Epithelial cell of proximal tubule (primary cell): ENCODE measurements at places on chromosomes 1 and 21. TPM values are rescaled to one million over a fixed set of nuclear protein-coding genes. Genes with fewer than 3 reads are reported as not detected.

DCDC2B gene
- not detected in 2 replicates for total RNA-seq

DNA sequence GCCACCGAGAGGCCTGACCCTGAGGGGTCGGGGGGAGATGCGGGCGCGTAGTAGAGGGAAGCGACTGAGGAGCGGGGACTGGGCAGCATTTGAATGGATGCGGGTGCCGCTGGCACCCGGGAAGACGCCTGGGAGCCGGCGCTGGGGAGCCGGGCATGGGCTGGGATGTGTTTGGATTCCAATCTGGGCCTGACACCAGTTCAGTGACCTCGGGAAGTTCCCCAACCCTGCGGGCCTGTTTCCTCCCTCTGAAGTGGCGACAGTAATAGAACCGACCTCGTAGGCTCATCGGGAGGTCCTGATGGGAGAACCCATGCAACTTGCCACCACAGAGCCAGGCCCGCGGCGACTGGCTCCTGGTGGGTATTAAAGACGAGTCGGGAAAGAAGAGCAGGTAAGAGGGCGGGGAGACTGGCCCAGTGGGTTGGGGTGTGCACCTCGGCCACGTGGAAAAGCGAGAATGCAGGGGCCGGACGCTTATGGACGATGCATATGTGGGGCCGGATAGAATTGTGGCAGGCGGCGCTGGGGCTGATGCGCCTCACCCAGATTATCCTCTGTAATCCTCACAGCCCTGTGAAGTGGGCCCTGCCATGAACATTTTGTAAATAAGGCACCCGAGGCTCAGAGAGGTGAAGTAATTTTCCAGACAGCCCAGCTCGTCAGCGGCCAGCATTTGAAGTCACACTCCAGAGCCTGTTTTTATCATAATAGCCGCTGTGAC is 105.8 kb downstream of the SLC16A1 start:
- DNase-seq, result no peak

CCDC30 gene
- total RNA-seq, result 0.06 and 0.07 TPM in 2 replicates

DNA sequence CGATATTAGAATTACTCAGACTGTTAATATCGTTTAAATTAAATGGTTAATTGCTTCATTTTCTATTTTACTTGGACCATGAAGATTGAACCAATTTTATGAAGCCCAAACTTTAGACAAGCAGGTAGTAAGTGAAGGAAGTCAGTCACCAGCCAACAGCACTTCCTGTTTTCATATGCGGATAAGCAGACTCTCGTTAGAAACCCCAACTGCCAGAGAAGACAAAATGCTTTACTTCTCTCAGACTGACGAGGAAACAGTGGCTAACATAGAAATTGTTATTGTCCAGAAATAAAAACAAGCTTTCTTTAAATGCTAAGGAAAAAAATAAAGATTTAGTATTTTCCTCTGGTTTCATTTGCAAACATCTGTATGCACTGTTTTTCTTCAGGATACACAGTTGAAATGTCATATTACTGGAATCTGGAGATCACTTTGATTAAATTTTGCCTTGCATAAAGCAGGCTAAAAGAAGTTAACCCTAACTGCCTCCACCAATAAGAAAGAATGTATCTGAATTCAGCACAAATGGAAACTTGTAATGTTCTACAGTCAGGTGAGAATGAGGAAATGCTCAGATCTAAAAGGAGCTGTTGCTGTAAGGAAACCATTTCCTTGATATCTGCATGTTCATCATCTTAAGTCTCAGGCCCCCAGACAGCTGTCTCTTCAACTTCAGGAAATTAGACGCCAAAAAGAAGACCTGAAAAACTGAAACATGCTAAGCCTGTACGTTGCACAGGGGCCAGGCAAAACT is 129.8 kb upstream of the SAMSN1 start:
- no peak for DNase-seq

GRCh38 chr1:225928186-225929175 is 4.4 kb upstream of the PYCR2 start:
- DNase-seq, result no peak

DNA sequence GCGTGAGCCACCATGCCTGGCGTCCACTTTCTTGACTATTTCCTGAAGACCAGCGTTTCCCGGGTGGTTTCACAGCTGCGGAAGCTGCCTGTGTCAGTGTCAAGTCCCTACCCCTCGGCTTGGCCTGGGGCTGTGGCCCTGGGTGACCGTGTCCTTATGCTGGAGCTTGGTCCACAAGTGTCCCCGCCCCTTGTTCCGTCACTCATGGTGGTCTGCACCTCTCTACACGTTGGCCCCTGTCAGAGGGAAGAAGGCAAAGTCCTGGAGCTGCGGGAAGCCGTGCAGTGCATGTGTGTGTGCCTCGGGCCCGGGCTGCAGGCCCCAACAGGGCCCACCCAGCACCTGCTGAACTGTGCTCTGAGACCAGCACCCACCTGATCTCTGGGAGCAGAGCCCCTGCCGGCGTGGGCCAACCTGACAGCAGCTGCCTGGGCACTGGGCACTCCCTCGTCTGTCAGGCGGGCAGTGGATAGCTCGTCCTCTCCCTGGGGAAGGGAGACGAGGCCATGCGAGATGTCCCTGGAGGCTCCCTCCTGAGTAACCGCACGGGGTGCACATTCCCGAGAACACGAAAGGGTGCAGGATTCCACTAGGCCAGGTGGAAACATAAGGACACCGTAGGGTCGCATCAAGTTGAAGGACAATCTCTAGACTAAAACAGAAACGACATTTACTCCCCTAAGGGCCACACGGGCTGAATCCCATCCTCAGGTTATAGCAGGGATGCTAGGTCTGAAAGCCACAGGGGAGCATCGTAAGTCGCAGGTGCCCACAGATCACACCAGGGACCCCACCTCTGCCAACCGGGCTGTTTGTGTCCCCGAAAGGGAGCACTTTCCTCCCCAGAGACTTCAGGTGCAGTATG is 2.4 kb upstream of the C1orf159 start:
- no peak for DNase-seq

MR1 gene
- 0.29 and 0.87 TPM in 2 replicates for total RNA-seq

GRCh38 chr1:15454256-15454655 is 2.3 kb upstream of the CELA2A start:
- DNase-seq, result no peak

KISS1 gene
- total RNA-seq, result 24.7 and 111 TPM in 2 replicates

- no peak for DNase-seq
These were observed 42.4 kb downstream of the NENF start for GRCh38 chr1:212475151-212475550.

DNA sequence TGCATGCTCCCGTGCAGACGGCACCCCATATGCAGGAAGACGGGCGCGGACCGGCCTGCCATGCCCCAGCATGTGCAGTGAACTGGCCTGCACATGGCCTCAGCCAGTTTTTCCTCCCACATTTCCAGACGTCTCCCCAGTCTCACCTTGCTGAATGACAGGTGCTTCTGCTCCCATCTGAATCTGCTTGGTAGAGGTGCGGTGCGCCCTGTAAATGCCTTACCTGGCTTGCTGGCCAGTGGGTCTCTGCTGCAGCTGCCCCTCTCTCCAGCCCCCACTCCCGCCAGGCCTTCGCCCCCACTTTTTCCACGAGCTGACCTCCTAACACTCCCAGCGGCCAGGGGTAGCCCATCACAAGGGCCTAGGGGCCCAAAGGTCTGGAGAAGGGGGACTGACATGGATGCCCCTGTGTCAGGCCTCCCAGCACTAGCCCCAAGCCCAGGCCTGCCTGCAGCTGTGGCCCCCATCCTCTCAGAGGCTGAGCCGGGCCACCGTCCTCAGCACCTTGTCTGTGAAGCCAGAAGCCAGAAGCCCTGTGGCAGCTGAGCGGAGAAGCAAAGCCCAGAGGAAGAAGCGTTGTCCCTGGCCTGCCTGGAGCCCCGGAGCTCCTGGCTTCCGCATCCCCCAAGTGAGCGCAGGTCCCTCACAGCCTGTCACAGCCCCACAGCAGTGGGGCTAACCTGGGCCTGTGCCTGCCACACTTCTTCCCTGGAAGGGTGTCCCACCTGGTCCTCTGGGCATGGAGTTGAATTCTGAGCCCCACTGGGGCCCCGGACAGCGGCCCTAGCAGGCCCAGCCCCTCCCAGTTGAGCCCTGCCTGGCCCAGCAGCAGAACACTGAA is 3.7 kb upstream of the SLC19A1 start:
- no peak for DNase-seq

DNA sequence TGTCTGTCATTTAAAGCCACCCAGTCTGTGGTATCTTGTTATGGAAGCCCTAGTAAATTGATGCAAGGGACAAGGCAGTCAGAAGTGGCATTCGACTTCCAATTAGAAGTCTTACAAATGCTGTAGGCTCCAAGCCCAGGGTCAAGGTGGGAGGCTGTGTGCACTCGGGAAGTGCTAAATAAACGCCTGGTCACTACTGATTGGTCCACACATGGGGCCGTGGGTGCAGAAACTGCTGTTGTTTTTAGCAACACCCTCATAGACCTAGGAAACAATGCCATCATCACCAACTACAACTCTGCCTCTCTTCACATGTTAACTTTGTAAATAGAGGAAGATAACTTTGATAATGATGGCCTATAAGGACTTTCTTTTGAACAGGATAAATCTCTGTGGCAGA is 20.2 kb upstream of the ZBTB21 start:
- no peak for DNase-seq

- peak; percentile 93 for DNase-seq
These were observed 201.8 kb downstream of the DISC1 start for GRCh38 chr1:231828182-231828920.

CA14 gene
- not detected in 2 replicates for total RNA-seq

DNA sequence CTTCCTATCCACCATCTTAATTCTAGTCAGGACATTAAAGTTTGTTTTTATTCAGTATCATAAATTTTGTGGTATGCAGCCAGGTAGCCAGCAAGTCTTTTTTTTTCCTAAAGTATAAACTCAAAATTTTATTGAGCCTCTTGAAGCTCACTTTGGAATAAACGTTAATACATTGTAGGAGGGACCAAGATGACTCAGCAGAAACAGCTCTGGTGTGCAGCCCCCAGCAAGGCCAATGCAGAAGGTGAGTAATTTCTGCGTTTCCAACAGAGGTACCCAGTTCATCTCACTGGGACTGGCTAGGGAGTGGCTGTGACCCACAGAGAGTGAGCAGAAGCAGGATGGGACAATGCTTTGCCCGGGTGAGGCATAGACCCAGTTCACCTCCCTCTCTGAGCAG is 9.7 kb upstream of the OR2M3 start:
- no peak for DNase-seq

DNA sequence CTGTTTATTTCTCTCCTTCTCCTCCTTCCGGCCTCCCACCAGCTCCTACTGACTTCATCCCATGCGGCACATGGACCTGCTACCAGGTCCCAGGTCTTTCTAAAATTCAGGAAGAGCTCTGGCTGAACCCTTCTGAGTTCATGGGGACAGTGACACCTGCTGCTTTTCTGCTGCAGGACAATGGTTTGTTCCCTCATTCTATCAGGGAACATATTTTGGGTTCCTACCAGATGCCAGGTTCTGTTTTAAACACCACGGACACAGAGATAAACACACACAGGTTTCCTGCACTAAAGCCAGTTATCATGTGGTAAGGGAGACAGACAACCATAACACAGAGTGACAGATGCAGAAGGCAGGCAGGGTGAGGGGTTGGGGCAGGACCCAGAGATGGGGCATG is 114.0 kb upstream of the RAB4A start:
- DNase-seq, result no peak

- no peak for DNase-seq
These were observed 35.8 kb upstream of the CCN1 start for GRCh38 chr1:85544689-85545215.

DNA sequence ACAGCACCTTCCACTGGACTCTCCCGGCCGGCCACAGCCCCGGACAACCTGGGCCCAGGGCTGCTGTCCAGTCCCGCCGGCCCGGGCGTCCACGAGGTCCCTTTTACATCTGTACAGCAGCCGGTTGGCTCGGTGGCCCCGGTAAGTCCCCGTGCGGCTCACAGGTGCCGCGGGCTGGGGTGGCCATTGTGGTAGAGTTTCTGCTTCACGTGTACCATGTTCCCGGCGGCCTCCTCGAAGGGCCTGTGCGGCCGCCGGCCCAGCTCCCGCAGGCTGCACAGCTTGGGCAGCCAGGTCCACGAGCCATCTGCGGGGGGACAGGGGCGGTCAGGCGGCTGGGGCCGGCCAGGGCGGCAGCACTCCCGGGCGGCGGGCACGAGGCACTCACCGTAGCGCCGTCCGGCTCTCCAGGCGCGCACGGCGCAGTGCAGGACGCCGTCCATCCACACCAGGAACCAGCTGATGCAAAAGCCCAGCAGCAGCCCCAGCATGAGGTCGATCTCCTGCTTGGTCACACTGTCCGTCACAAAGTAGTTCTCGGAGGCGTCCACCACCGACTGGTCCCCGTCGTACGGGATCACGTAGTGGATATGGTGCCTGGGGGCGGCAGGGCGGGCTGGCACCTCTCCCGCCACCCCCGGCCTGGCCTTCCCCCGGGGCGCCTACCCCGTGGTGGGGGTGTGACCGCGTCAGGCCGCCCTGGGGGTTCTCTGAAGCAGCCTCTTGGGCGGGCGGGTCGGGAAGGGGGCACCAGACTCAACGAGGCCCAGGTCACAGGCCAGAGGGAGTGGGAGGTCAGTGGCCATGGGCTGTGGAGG is 5.0 kb downstream of the TMEM240 start:
- no peak for DNase-seq

HRNR gene
- not detected in 2 replicates for total RNA-seq

- no peak for DNase-seq
These were observed 75.6 kb upstream of the KAZN start for GRCh38 chr1:14522926-14523241.

DNA sequence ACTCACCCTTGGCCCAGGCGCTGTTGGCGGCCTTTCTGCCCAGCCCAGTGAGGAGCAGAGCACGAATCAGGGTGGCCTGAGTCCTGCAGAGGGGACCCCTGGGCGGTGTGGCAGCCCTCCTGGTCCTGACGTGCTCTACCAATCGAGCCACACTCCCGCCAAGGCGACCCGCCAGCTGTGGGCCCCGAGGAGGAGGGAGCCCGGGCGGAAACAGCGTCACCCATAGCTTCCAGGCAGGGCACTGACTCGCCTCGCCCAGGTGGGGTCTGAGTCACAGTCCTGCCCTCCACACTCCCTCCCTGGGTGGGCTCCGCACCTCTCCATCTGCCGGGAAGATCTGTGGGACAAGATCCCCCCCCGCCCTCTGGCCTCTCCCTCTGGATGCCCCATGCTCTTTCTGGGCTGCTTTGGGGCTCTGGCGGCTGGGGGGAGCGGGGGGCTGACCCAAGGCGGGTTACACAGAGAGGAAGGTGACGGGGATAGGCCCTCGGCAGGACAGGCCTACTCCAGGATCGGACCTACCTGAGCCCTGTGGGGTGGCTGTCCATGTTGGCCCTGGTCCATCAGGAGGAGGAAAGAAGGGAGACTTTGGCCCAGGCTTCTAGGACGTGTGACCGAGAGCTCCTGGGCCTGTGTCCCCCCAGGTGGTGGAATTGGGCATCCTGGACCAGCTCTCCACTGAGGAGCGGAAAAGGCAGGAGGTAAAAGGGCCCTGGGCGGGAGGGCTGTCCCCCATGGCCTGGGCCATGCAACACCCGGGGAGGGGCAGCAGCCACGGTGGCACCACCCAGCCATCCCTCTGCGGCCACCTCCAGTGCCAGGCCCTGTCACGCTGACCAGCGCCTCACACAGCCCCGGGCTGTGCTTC is 14.0 kb downstream of the ARHGEF16 start:
- no peak for DNase-seq
